Body of pancreas (tissue), 4 donors: ENCODE measurements at places on chromosomes 12 and 14. TPM values are rescaled to one million over a fixed set of nuclear protein-coding genes. Genes with fewer than 3 reads are reported as not detected.

DNA sequence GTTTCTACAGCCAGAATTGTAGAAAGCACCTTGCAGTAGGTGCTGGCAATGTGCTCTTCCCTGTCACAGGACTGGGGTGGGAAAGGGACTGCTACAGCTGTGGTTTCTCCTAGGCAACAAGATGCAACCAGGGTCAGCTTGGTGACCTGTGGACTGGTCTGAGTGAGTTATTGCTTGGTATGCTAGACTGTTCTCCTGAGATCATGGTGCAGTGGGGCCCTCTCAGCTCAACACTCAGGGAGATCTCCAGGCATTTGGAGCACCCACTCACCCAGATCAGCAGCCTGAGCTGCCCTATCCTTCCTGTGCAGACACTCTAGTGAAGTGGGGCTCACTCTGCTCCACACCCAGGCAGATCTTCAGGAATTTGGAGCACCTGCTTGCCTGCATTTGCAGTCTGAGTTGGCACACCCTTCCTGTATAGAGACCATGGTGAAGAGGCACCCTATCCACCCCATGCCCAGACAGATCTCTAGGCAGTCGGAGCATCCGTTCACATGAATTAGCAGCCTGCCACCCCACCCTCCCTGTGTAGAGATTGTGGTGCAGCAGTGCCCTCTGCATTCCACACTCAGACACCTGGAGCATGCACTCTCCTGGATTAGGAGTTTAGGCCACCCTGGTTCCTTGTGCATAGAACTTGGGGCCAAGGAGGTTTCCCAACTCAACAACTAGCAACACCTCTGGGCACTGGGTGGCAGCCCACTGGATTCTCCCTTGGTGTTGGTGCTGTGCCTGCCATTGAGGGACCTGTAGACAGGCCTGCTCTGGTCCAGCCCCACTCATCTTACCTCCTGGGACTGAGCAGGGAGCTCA lies 3.8 kb upstream of the FAM186B start:
- no peak for DNase-seq
- H3K4me1 ChIP-seq: no peaks in the 10 kb centered on the region
- H3K27me3 ChIP-seq: no peaks in the 10 kb centered on the region

DNA sequence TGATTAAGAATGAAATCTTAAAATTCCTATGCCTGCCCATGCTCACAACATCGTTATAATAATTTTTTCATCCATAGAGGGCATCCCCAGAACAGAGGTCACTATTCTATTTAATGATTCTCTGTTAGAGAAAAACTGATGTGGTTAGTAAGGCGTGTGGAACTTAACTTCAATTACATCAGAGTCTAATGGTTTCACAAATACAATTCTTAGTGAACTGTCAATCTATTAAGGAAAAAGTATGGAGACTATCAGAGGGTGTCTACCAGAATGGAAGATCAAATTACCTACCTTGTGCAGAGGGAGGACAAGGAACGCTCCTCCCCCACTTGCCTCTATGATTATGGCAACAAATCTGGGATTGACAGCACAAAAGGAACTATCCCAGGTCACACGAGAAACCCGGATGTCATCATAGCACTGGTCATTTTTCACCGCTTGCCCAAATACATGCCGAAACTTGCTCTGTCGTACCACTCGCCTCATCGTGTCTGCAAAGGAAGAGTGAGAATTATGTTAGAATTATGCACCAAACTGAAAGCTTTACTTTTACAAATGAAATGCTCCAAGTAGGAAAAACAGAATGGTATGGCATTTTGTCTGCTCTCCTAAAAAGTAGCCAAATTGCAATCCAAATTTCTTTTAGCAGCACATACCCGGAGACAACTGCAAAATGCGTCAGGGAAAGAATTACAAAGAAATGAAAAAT lies 30.3 kb downstream of the CORO1C start:
- no peaks in the 10 kb centered on the region for H3K27me3 ChIP-seq
- no peak for DNase-seq
- H3K4me1 ChIP-seq: no peaks in the 10 kb centered on the region
- H3K36me3 ChIP-seq: no peaks in the 10 kb centered on the region
- no peak overlapping the region for H3K27ac ChIP-seq
- H3K4me3 ChIP-seq: no peak overlapping the region

GRCh38 chr14:81423504-81423903 lies 23.4 kb upstream of the STON2 start:
- DNase-seq: no peak
- no peaks in the 10 kb centered on the region for H3K4me1 ChIP-seq
- no peaks in the 10 kb centered on the region for H3K27me3 ChIP-seq
- no peak overlapping the region for H3K4me3 ChIP-seq

DIP2B gene
- 15.8 TPM for total RNA-seq

CPNE6 gene
- not detected for total RNA-seq

ESRRB gene
- total RNA-seq: not detected

KCNC2 gene
- 0.26 TPM for total RNA-seq

- H3K4me3 ChIP-seq: no peak overlapping the region
- H3K4me1 ChIP-seq: no peaks in the 10 kb centered on the region
- no peak for DNase-seq
- H3K36me3 ChIP-seq: no peaks in the 10 kb centered on the region
- H3K27ac ChIP-seq: no peak overlapping the region
Measured at GRCh38 chr14:38554026-38554425, 298.1 kb upstream of the CLEC14A start.

ACSS3 gene
- 9.9 TPM for total RNA-seq

DNA sequence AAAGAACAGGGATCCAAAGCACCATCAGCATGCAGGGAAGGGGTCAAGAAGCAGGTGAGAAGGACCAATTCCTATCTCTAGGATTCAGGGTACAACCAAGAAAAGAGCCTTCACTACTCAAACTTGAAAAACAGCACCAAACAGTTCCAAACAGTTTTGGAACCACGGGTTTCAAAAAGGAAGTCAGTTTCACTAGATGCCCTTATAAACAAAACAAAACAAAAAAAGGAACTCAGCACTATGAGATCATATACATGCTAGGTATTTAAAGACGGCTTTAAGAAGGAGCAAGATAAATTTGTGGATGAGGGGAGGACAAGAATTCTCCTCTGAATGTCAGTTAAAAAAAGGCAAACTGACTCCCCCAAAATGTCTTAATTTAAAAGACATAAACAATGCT lies 6.0 kb downstream of the INSM2 start:
- H3K27me3 ChIP-seq: peaks cover under 1% of the 10 kb centered on the region
- peaks cover 10% of the 10 kb centered on the region for H3K4me1 ChIP-seq
- H3K36me3 ChIP-seq: no peaks in the 10 kb centered on the region
- no peak overlapping the region for H3K27ac ChIP-seq

DNA sequence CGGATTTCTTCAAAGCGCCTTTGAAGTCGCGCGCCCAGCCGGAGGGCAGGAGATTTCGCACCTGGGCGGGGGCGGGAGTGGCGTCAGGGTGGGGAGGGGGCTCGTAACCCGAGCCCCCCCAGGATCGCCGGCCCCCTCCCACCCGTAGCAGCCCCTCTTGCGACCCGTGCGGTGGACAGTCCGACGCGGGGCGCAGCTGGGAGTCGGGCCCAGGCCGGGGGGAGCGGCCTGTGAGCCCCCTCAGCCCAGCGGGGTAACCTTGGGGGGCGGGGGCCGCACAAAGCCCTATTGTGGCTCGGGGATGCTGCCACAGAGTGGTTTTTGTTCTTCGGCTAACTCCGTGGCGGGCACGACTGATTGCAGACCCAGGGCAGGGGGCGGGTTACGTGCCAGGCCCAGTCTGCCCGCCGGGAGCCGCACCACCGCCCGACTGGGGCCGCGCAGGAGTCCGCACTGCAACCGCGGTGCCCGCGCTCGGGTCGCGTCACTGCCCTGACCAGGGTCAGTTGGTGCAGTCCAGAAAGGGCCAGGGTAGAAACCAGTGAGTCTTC lies 4.2 kb upstream of the AAAS start:
- H3K27me3 ChIP-seq: no peaks in the 10 kb centered on the region
- peaks cover 31% of the 10 kb centered on the region for H3K4me1 ChIP-seq
- peak; percentile 42 for DNase-seq
- H3K36me3 ChIP-seq: no peaks in the 10 kb centered on the region

- H3K4me1 ChIP-seq: no peaks in the 10 kb centered on the region
- H3K36me3 ChIP-seq: no peaks in the 10 kb centered on the region
- H3K4me3 ChIP-seq: no peak overlapping the region
- no peak overlapping the region for H3K27ac ChIP-seq
- DNase-seq: no peak
Measured at GRCh38 chr12:127162902-127163301, 1104.1 kb upstream of the TMEM132C start.
